ENCODE measurements at places on chromosomes 12 and 14.

GRCh38 chr12:69401940-69402339, 42.4 kb downstream of the YEATS4 start:
- DNase-seq = no peak

GRCh38 chr14:67984274-67984673, 164.7 kb downstream of the RAD51B start:
- DNase-seq = no peak

GRCh38 chr14:53035336-53036210, 84.7 kb upstream of the FERMT2 start:
- no peak for DNase-seq

DNA sequence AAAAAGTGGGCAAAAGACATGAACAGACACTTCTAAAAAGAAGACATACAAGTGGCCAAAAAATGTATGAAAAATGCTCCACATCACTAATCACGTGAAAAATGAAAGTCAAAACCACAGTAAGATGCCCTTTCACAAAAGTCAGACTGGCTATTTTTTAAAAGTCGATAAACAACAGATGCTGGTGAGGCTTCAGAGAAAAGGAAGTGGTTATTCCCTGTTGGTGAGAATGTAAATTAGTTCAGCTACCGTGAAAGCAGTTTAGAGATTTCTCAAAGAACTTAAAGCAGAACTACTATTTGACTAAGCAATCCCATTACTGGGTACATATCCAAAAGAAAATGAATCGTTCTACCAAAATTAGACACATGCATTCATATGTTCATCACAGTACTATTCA, 237.0 kb downstream of the KIF21A start:
- no peak for DNase-seq

Data from HS-5 (cell line).